ENCODE measurements at places on chromosomes 1 and 21. TPM values are rescaled to one million over a fixed set of nuclear protein-coding genes. Genes with fewer than 3 reads are reported as not detected.

Gene RPE65
- total RNA-seq = not detected

DNA sequence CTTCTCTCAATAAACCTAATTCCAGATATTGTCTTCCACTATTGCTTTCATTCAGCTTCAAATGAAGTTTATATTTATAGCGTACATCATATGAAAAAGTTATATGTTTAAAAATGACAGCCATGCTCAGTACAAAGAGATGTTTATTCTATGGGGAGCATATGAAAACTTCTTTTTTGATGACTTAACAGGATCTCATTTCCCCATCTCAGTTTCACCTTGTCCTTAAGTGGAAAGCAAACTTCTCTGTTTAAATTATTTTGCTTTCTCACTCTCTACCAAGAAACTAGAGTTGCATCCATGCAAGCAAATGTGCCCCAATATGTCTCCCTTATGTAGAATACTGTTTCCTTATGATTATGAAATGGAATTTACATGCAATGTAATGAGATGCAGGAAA is 799.5 kb upstream of the RGS18 start:
- DNase-seq = no peak

Gene LCE3E
- 19.0 TPM for total RNA-seq

DNA sequence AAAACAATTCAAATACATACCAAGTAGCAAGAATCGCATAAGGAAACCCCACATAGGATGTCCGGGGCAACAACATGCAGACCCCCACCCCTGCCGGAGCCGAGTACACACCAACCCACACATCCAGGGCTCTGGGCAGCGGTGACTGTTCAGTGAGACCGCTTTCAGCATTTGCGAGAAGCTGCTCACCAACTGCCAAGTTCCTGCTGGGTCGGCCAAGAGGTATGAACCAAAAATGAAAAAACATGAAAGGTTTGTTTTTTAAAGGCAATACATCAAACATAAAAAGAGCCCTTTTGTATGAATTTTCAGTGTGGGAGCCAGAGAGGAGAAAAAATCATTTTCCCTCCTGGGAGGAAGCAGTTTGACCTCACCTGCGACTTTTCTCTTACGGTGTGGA is 92.3 kb downstream of the SIM2 start:
- no peak for DNase-seq

- no peak for DNase-seq
These were observed 23.0 kb downstream of the XCL2 start for GRCh38 chr1:168520832-168521231.

GRCh38 chr1:92837062-92837461 is 5.2 kb downstream of the RPL5 start:
- DNase-seq = no peak

GRCh38 chr1:202069662-202070061 is 53.1 kb upstream of the GPR37L1 start:
- no peak for DNase-seq

Gene SAMD11
- total RNA-seq = 2.0 TPM

DNA sequence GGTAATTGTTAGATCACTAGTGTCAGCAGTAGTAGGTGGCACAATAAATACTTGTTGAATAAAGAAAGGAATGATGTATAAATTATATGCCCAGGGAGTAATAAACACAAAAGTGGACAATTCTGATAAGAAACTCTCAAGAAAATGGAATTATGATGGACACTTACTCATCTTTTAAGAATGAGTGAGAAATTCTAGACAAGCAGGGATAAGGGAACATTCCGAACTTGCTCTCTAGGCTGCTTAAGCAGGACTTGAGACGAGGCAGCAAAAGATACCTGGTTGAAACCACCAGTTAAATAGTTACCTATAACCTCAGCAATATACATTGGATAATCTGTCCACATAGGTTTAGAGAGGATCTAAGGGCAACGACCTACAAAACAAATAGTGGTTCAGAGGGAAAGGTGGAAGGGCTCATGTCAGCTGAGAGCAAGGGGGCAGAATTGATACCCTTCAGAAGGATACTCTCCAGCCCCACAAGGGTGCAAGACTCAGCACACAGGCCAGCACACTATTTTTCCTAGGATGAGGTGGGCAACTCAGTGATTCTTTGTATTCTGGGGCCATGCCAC is 46.3 kb downstream of the XCL2 start:
- DNase-seq = no peak

DNA sequence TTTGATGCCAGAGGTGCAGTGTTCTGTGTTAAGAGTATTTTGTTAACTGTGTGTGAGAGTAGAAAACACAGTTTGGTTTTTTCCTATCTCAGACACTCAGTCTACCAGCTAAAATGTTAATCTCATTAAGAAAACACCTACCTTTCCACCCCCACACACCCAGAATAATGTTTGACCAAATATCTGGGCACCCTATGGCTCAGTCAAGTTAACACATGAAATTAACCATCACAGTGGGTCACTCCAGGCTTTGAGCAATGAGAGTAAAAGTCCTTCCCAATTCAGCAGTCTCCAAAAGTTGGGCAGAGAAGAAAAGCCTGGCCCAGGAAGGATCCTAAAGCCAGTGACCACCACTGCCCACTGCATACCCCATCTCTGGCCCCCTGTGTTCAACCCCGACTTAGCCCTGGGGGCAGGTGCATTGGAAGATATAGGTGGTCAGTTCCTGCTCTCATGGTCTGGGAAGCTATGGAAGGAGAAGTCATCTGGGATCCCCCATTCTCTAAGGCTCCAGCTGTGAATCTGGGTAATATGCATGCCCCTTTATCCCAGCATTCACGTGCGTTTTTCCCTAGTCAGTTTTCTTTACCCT is 50.2 kb upstream of the CSF3R start:
- peak; percentile 2 for DNase-seq

- no peak for DNase-seq
These were observed 76.4 kb upstream of the ZBTB18 start for GRCh38 chr1:243974451-243975292.

- no peak for DNase-seq
These were observed at the start of gene GFI1 for GRCh38 chr1:92486251-92487077. TSS of gene GFI1 (minus strand) at chr1:92486925. CDS start at chr1:92483487, 3,438 bp downstream.

Gene EVA1B
- 28.0 TPM for total RNA-seq

- no peak for DNase-seq
These were observed 84.5 kb upstream of the RGS4 start for GRCh38 chr1:162984699-162985098.

- DNase-seq = no peak
These were observed 37.1 kb downstream of the HSPG2 start for GRCh38 chr1:21899987-21900386.

DNA sequence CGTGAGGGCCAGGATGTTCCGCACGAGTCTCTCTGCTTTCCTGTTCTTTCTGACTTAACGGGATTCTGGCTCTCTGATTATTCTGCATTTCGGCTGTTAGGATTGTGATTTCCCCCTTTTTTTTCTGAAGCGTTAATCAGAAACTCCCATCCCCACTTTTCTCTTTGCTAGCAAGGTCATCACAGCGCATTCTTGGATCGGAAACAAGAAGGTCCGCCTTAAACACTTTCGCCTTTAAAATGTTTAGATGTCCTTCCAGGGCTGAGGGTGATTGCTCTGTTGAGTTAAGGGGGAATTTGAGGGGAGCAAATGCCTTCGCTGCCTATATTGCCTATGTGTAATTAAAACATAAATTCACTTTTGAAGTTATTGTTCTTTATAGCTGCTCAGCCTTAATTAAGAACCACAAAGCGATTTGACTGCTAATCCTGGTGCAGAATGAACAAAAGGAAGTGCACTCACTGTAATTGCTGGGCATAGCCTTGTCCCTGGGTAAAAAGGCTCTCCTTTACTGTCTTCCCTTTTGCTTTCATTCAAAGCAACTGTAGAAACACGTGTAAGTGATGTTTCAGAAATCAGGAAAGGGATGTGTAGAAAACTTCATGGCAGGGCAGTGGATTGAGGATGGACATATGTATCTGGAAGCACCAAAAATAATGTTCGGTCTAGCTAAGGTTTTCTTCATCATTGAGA is 1.2 kb downstream of the LAMC1 start:
- DNase-seq = no peak

Gene SMAP2
- 17.0 TPM for total RNA-seq

Gene OR2T6
- total RNA-seq = not detected

Gene IFI44L
- 1.5 TPM for total RNA-seq

DNA sequence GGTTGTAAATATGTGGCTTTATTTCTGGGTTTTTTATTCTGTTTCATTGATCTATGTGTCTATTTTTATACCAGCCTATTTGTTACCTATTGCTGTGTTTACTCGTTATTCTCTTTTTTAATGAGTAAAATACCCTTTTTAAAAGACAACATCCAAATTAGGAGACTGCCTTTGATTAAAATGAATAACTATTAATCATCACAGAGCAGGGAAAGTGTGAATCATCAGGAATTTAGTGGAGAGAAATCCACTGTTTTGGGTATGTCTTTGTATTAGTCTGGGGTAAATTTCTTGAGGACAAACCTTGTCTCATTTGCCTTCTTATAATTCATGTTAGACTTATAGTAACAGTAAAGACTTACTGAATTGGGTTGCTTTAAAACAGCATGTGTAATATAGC is 12.1 kb downstream of the DISC1 start:
- no peak for DNase-seq

- no peak for DNase-seq
These were observed 37.7 kb downstream of the SH3GLB1 start for GRCh38 chr1:86741947-86742572.

GRCh38 chr1:153586347-153586746 is 20.7 kb upstream of the S100A2 start:
- DNase-seq = no peak

DNA sequence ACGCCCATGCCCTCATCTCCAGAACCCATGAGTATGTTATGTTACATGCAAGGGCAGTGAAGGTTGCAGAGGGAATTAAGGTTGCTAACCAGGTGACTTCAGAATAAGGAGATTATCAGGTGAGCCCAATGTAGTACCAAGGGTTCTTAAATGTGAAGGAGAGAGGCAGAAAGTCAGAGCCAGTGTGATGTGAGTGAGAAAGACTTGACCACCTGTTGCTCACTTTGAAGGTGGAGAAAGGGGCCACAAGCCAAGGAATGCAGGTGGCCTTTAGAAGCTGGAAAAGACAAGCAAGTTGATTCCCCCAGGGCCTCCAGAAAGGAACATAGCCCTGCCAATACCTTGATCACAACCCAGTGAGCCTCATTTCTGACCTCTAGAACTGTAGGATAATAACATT is 84.7 kb upstream of the CLDN14 start:
- DNase-seq = no peak

Gene ATP1A2
- total RNA-seq = 6.9 TPM

Gene MACF1
- total RNA-seq = 421 TPM

DNA sequence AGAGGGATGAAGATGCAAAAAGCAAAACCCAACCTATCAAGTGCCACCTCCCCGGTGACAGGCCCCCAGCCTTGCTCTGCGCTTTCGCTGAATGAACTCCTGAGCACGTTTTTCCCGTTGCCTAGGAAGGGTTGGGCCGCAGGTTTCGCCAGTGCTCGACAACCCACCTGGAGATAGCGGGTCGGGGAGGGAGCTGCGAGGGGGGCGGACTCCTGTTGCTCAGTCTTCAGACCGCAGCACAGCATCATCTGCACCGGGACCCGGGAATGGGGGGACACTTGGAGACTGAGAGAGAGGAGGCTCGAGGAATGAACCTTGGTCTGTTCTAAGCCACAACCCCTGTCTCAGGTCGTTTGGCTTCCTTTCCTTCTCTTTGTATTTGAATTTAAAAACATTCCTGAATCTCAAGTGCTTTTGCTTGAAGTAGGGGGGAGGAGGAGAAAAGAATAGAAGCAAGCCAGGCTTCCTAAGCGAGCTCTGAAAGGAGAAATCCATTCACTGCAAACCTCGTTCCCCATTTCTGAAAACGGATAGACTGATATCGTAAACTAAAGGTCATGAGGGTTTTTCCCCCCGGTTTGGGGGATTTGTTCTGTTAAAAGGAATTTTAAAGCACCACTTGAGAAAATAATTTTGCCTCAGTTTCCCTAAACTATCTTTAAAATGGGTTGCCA is 1.2 kb downstream of the AK5 start:
- no peak for DNase-seq

Gene SYNC
- total RNA-seq = 7.4 TPM

- DNase-seq = no peak
These were observed 29.9 kb downstream of the FUBP1 start for GRCh38 chr1:77948841-77949424.

DNA sequence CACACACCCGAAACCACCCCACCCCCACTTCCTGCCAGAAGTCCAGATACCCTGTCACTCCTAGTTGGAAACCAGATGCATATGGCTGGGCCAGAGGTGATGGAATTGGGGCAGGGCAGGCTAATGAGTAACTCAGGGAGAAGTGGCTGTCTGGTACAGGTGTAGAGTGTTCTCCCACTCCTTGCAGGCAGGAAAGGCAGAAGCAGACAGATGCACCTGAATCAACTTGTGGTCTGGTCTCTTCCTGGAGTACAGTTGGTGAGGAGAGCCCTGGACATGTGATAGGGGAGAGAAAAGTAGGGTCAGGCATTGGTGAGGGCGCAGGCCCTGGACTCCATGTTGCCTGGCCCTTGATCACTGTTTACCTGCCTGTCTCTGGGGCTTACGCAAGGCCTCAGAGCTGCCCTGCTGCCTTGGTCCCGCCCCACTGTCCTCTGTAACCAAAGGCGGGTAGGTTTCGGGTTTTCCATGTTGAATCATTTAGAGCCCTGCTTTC is 2.5 kb downstream of the CGN start:
- no peak for DNase-seq

- DNase-seq = no peak
These were observed 19.6 kb downstream of the CAPN8 start for GRCh38 chr1:223645903-223646302.

Gene RHEX
- not detected for total RNA-seq

- no peak for DNase-seq
These were observed 1.3 kb downstream of the CRYZ start for GRCh38 chr1:74731399-74732052.

Gene ARHGEF16
- total RNA-seq = 8.7 TPM

GRCh38 chr1:7842517-7842916 is 10.3 kb downstream of the UTS2 start:
- DNase-seq = no peak

GRCh38 chr1:157005965-157006364 is 39.6 kb downstream of the ARHGEF11 start:
- DNase-seq = no peak

Gene GPR61
- total RNA-seq = 1.4 TPM

GRCh38 chr1:221439008-221439746 is 302.7 kb downstream of the DUSP10 start:
- no peak for DNase-seq

Gene AURKAIP1
- 88.6 TPM for total RNA-seq

GRCh38 chr21:34950980-34951379 is 98.1 kb downstream of the RUNX1 start:
- no peak for DNase-seq

- DNase-seq = no peak
These were observed 56.5 kb upstream of the PSEN2 start for GRCh38 chr1:226813671-226814591.

DNA sequence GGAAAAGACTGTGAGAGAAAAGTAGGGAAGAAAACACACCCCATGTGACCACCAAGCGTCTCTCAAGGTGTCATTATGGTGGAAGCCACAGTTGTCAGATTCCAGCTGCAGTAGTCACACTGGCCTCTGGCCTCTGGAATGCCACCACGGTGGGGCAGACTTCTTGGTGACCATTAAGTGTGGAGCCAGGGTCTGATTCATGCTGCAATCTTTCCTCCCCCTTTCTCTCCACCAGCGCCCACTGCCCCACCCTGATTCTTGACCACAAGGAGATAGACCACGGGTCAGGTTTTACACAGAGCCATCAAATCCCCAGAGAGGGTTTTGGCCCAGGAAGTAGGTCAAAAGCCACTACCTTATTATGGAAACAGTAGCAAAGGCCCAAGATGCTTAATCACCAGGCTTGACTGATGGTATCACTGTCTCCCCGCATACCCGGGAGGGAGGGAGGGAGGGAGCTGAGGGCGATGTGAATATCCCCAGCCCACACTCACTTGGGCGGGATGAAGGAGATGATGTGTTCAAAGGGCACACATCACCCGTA is 52.7 kb upstream of the GRHL3 start:
- no peak for DNase-seq

GRCh38 chr1:84370831-84371394 is 27.4 kb upstream of the DNASE2B start:
- DNase-seq = no peak
